ENCODE measurements at places on chromosomes 7 and 10.

DNA sequence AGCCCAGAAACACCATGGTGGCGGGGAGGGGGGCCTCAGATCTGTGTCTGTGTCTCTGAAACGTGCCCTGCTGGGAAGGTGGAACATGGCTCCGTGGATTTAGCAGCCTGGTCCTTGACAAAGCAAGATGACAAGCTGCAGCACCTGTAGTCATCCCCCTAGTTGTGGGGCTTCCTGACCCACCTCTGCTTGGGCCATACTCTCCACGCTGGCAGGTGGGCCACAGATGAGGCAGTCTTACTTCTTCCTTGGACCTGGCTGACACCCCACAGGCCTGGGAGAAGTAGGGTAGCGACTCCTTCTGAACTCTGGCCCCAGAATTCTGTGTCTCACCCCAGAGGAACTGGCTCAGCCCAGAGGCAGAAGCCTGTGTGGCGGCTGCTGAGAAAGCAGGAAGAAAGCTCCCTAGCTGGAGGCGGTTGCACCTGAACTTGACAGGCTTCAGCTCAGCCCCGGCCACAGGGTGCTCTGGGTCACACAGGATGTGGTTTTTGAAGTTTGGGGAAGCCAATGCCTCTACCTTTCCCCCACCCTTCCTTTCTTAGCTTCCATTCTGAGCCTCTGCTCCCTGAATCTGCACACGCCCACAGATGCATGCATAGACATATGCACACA is 113.9 kb downstream of the ABLIM1 start:
- DNase-seq: peak; percentile 54

DNA sequence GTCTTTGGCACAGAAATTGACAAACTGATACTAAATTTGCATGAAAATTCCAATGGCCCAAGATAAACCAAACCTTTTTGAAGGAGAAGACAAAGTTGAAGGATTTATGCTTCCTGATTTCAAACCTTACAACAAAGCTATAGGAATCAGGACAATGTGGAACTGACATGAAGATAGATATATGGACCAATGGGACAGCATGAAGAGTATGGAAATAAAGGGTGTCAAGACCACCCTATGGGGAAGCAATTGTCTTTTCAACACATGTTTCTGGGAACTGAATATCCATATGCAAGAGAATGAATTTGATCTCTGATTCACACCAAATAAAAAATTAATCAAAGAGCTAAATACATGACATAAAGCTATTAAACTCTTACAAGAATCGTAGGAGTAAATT is 77.2 kb upstream of the ADARB2 start:
- DNase-seq: no peak

- DNase-seq: no peak
Measured at GRCh38 chr7:35839860-35840854, 39.3 kb downstream of the SEPTIN7 start.

DNA sequence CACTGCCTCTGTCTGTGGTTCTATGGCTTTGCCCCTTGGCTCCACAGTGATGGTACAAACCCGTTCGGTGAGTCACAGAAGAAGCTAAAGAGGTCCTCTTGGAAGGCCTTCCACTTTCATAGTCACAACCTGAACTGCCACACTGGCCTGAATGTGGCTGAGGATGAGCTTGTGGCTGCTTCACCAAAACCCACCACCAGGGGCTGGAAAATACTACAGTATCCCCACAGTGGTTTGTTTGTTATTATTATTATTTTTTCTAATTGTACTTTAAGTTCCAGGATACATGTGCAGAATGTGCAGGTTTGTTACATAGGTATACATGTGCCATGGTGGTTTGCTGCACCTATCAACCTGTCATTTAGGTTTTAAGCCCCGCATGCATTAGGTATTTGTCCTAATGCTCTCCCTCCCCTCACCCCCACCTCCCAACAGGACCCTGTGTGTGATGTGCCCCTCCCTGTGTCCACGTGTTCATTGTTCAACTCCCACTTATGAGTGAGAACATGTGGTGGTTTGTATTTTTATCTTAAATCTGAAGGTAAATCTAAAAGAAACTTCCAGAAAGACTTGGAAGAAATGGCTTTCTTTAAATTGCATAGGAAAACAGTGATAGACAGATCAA is 160.8 kb upstream of the NPSR1 start:
- no peak for DNase-seq

DNA sequence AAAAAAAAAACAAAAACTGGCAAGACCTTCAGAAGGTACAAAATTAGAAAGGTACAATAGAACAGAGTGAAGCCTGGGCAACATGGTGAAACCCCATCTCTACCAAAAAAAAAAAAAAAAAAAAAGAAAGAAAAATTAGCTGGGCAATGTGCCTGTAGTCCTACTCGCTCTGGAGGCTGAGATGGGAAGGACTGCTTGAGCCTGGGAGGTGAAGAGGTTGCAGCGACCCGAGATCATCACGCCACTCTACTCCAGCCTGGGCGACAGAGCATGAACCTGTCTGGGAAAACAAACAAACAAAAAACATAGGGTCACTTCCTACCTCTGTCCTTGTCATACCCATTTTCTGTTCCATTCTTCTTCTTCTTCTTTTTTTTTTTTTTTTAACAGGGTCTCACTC is 45.6 kb upstream of the DLG5 start:
- no peak for DNase-seq

DNA sequence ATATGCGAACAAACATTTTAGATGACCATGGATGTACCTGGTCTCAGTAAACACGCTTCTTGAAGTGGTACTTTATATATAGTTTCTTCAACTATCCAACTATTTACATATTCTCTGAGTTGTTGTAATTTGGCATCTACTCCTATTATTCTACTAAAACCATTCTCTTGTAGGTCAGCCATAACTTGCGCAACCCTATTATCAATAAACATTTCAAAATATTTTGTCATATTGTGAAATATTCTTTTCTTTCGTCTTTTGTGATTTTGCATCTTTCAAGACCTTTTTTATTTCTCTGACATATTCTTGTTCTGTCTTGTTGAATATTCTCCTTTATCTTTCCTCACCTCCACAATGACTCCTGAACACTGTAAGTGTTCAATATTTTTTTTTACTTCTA is 753.3 kb downstream of the NXPH1 start:
- no peak for DNase-seq

- no peak for DNase-seq
Measured at GRCh38 chr10:128522551-128523308, 396.5 kb upstream of the MKI67 start.

DNA sequence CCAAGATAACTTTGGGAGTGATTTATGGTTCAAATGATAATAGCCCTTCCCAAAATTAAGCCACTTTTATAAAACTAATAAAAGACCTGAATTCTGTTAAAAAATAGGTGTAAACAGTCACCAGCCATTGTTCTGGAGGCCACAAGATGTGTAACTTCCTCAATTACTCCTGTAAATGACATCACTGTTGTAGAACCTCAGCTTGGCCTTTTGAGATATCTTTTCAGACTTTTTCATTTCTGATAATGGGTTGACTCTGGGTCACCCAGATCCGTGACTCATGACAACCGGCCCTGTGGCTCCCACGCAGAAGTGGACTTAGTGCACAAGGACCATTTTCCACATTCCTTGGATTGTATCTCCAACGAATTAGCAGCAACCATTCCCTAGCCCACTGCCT is 106.6 kb downstream of the DKK1 start:
- DNase-seq: no peak

DNA sequence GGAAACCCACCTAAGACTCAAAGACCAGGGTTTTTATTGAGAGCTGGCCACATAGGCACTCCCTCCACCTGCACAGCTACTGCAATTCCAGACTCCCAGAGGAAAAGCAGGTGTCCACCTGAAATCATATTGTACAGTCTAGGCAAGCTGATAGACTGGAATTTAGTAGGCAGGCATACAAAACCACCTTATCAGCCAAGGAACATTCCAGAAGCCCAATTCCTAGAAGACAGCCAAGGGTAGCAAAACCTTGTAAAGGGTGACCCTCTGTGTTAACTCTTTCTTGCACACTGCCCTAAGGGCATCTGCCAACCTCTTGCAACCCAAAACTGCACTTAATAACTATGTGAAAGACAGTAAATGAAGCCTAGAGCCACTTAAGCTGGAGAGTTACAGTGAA is 5.3 kb downstream of the TMEM176A start:
- DNase-seq: no peak

- DNase-seq: no peak
Measured at GRCh38 chr7:33511778-33512177, 382.4 kb downstream of the BBS9 start.

GRCh38 chr7:2978408-2978807 is 65.3 kb downstream of the CARD11 start:
- peak; percentile 35 for DNase-seq

DNA sequence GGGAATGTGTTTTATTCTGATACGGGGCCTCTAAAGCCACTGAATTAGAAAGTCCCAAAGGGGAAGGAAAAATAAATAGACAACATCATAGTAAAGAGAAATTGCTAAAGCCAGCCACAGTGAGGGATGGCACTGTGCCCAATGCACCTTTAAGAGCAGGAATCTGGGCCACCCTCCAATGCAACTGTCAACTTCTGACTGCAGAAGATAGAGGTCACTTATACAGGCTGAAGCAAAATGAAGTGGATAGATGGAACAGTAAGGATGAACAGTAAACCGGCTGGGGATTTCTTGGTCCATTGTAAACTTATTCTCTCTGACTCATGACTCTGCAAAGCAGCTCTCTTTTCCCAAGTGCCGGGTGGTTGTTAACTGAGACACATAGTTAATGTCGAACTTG is 54.0 kb upstream of the KCNIP2 start:
- DNase-seq: no peak

DNA sequence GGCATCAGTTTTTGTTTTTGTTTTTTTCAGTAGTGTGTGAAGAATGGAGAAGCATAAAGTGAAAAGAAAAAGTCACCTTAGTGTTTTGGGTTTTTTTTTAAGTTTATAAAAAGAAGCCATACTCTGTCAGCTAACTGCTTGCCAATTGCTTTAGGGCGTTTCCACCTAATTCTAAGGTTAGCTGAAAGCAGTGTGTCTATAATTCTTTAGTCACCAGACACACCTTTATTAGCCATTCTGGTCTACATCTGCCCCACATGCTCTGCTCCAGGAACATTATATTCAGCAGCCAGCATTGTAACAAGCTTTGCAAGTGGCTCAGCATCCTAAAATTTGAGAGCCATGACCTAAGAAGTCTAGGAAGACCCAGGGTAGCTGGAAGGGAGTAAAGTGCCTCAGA is 14.1 kb upstream of the SLC16A12 start:
- DNase-seq: no peak

DNA sequence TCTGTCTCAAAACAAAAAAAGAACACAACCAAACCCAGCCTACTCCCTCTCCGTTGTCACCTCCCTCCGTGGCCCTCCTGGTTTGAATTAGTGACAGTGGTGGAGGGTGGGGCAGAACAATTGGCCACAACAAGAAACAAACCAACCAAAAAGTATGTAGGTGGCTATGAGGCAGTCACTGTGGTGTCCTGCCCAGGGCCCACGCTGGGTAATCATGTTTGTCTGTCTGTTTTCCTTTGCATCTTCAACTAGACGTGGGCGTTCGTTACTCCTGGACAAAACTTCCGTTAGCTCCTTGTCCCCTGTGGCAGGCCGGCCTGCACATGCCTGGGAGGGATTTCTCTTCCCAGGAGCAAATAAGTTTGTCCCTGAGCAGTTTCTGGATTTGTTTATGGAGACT is 78.4 kb downstream of the XRCC2 start:
- DNase-seq: no peak

GRCh38 chr10:121375172-121375571 is 223.1 kb downstream of the FGFR2 start:
- DNase-seq: no peak

DNA sequence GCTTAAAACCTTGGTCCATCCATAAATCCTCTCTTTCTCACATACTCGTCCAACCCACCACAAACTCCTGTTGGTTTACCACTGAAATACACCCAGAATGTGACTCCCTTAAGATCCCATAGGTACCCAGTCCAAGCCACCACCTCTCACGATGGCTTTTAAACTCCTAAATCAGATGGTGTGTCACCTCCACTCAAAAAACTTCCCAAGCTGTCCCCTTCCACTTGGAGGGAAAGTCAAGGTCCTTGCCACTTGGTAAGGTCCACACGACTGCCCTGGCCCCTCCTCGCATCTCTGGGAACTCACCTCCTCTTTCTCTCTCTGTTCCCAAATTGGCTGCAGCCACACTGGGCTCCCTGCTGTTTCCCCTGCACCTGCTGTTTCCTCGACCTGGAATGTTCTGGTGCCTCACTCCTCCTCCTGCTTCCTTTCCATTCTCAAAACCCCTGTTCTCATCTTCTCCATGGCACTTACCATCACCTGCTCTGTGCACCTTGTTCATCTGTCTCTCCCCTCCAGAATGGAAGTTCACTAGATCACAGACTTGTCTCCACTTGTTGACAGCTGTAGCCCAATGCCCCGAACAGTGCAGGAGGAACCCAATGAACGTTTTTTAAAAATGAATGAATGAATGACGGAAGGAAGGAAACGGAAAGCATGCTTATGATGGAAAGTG is 23.0 kb downstream of the ZFAND2A start:
- DNase-seq: no peak

GRCh38 chr10:2340831-2341647 is 603.7 kb upstream of the ADARB2 start:
- DNase-seq: no peak

GRCh38 chr10:99917963-99918825 is 91.6 kb downstream of the DNMBP start:
- DNase-seq: no peak

DNA sequence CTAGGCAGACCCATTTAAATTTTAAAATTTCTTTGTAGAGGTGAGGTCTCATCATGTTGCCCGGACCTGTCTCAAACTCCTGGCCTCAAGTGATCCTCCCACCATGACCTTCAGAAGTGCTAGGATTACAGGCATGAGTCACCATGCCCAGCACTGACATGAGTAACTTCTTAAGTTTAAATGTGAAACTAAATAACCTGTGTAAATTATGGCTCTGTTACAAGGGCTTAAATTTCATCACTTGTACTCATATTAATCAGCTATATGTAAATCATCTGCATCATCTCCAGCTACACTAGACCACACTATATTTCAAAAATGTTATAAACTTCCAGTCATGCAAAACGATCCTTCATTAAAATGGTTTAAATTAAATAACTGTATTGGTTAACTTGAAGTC is 56.1 kb downstream of the ATAD1 start:
- DNase-seq: no peak

GRCh38 chr10:133267829-133268228 is 8.8 kb downstream of the ADAM8 start:
- no peak for DNase-seq

DNA sequence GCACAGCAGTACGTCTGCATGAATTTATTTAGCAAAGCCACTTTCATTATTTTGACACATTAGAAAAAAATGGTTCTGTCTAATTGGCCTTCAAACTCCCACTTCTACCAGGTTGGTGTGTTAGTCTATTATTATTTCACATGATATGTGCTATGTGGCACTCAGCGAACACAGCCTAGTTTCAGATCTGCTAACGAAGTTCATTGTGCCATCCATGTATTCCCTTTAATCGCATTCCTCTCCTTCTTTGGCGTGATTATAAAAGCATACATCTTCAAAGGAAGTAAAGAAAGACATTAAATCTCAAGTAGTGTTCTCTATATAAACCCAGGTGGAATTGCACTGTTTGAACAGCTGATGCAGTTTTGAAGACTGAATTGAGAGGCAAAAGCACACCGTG is 96.4 kb upstream of the CACNA2D1 start:
- DNase-seq: no peak
